ENCODE measurements at places on chromosomes 16 and 17.
A peak's percentile ranks its signal among the peaks of the same experiment; 100 is the strongest.

GRCh38 chr16:26791169-26791568, 275.6 kb upstream of the C16orf82 start:
- DNase-seq, result no peak

DNA sequence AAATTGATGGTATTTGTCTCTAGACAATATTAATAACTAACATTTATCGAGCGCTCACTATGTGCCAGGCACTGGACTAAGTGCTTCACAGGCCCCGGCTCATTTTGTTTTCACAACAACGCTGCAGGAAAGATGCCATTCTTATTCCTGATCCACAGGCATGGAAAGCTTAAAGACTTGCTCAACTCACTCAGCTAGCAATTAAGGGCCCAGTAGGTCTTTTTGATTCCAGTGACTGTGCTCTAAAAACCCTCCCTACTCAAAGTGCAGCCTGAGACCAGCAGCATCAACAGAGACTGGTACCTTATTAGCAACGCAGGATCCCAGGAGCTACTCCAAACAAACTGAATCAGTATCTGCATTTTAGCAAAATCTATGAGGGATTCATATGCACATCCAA, 35.3 kb downstream of the CUEDC1 start:
- no peak for DNase-seq

- DNase-seq, result peak; percentile 37
Observed at GRCh38 chr16:57519796-57520360, 16.5 kb downstream of the CCDC102A start.

- DNase-seq, result no peak
Observed at GRCh38 chr17:1552932-1553331, 9.7 kb downstream of the PITPNA start.

DNA sequence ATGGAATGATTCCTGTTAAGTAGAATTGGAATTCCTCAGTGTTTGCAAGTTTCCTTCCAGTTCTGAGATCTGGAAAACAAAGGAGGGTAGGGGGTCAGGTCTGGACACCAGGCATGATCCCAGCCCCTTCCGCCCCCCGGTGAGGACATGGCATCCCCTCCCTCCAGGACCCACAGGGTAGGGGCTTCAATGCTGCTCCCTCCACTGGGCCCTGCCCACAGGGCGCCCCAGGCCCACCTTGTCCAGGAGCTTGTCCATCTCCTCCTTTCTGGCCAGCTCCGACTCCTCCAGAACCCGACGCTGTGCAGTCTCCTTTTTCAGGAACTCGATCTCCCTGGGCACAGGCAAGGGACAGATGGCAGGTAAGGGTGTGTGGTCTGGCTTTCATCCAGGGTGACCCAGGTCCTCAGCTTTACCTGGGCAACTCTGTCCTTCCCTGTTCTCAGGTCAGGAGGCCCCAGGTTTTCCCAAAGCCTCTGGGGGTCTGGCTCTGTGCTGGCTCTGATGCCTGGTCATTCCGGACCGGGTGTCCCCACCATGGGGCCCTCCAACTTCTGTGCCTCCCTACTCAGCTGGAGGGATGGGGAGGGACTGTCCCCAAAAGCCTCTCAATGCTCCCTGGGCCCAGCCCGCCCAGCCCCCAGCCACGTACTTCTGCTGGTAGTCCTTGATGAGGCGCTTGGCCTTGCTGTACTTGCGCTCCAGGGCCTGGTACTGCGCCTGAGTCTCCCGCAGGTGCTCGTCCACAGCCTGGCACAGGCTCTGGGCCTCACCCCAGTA, 5.5 kb upstream of the SAMD14 start:
- DNase-seq, result no peak

DNA sequence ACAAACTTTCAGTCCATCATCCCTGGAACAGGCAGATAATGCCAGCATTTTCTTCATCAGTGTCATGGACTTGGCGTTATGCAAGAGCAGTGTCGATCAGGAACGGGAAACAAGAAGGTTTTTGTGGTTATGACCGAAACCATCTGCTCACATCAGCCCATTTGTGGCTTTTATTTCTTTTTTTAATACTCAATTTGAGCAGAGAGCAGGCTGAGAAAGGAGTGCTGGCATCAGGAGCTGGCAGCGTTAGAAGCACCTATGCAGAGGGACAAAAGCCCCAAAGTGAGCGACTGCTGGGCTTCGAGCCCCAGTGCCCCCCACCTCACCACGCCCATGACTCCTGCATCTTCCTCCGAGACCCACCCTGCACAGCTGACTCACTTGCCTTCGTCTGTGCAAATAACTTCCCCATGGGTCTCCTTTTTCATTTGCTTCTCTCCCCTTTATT, 16.2 kb upstream of the CD300E start:
- no peak for DNase-seq

GRCh38 chr16:89697616-89698331, 3.7 kb downstream of the SPATA2L start:
- no peak for DNase-seq

- DNase-seq, result no peak
Observed at GRCh38 chr17:49484588-49484987, 10.5 kb upstream of the NGFR start.

DNA sequence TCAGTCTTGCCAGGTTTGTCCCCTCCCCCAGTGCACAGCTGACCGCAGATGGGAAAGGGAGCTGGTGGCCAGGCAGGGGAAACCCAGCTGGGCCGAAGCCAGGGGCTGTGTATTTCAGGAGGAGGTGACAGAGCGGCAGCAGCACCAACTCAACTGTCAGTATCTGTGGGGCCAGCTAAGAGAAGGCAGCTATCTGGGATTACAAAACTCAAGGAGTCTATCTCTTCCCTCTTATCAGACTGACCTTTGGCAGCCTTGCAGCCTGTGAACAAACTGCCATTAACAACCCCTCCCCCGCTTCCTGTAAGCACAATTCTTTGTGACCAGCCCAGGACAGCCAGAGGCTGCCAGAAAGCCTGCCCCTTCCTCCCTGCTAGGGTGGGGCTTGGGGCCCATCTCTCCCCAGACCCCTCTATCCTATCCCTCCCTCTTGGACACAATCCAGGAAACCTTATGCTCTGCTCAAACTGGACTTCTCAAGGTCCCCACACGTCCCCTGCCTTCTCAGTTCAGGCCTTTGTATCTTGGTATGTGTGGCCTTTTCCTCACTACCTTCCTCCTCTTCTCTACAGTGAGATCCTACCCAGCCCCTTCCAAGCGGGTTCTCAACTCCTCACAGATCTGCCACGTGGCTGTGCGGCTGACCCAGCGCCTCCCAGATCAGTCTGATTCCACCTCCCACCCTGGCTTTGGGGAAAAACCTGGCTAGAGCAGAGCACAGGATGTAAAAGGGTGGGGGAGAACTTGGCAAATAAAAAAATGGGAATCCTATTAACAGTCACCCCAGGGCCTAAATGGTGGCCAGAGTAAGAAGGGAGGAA, 10.5 kb downstream of the ST3GAL2 start:
- no peak for DNase-seq

- no peak for DNase-seq
Observed at GRCh38 chr17:71511266-71511995, 609.4 kb upstream of the SOX9 start.

- DNase-seq, result no peak
Observed at GRCh38 chr16:86222965-86223551, 287.3 kb upstream of the FOXF1 start.

DNA sequence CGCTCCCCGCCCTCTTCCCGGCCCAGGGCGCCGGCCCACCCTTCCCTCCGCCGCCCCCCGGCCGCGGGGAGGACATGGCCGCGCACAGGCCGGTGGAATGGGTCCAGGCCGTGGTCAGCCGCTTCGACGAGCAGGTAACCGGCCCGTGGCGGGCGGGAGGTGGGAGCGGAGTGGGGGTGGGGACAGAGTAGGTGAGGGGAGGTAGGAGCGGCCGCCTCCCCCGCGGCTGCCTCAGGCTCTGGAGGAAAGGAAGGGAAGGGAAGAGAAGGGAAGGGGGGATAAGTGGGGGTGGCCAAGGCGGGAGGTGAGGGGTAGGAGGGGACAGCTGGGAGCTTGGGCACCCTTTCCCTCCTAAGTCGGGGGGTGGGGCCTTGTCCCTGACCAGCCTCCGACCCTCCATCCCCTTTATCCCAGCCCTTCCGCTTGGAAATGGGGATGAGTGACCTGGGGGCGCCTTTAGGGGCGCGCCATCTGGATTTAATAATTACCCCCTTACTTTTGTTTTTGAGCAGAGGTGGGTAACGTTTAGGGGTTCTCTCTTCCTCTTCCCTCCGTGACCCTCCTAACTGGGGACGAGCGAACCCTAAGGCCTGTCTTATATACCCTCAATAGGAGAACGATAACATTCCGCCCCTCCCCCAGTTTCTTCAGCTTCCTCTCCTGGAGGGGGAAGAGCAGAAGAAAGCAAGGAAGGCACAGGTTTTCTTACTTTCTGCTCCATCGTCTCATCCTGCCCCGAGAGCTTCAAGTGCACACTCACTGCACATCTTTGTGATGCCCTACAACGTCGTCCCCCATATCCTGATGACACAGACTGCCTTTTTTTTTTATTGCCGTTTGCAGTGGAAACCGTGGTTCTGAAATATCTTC, 694 bp downstream of the NF1 start:
- peak; percentile 59 for DNase-seq

DNA sequence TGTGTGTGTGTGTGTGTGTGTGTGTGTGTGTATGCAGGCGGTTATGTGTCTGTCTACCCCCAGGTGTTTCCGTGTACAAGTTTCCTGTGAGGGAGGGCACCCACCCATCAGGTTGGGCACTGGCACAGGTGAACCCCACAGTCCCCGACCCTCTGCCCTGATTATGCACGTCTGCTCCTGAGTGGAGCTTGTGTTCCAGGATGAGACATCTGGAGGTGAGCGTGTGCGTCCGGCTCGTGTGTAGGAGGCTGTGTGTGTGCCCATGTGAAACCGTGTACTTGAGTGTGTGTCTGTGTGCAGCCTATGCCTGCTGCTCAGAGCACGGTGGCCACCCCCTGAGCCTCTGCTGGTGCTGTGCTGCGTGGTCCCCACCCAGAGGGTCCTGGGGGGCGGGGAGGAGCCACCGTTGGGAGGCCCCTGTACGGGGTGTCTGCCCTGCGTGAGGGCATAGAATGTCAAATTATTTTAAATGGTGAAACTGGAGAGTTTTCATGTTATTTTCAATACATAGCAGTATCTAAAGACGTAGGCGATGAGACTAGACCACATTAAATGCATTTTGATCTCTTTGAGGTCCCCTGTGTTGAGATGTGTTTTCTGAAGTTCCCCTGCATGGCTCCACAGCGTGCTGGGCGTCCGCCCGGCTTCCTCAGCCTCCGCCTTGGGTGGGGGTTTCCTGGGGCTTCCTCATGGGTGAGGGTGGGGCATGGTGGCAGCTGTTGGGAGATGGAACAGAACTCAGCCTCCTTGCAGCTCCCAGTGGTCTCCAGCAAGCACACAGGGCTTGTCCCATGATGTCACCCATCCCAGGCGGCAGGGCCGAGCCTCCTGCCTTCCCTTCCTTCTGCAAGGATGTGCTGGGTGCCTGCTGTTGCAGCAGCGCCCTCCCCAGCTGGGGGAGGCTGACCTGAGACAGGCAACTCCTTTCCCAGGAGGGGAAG, 43.4 kb downstream of the KCNJ12 start:
- DNase-seq, result no peak

- no peak for DNase-seq
Observed at GRCh38 chr17:37438141-37438540, 31.5 kb downstream of the TADA2A start.

- peak; percentile 85 for DNase-seq
Observed at GRCh38 chr17:21379080-21379711, 3.0 kb downstream of the KCNJ12 start.

DNA sequence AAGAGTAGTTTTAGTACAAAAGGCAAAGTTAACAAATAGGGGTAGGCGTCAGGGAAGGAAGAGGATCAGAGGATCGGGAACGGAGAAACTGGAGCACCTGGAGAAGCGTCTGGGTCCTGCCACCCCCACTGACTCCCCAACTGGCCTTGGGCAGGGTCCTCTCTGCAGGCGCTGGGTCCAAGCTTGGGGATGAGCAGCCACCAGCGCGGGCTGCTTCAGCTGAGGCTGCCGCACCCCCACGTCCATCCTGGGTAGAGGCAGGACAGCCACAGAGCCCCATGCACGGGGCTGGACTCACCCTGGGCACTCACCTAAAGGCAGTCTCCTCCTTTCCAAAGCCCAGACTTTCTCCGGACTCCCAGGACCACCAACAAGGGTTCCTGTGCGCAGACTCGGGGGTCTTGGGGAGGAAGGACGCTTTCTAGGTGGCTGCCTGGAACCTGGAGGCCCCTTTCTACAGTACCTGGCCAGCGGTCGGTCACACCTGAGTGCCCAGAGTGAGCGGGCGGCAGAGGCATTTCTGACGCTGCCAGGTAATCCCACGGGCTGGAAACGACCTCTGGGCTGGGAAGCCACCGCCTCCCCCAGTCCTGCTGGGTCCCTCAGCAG, 1.1 kb downstream of the HS3ST6 start:
- DNase-seq, result no peak

DNA sequence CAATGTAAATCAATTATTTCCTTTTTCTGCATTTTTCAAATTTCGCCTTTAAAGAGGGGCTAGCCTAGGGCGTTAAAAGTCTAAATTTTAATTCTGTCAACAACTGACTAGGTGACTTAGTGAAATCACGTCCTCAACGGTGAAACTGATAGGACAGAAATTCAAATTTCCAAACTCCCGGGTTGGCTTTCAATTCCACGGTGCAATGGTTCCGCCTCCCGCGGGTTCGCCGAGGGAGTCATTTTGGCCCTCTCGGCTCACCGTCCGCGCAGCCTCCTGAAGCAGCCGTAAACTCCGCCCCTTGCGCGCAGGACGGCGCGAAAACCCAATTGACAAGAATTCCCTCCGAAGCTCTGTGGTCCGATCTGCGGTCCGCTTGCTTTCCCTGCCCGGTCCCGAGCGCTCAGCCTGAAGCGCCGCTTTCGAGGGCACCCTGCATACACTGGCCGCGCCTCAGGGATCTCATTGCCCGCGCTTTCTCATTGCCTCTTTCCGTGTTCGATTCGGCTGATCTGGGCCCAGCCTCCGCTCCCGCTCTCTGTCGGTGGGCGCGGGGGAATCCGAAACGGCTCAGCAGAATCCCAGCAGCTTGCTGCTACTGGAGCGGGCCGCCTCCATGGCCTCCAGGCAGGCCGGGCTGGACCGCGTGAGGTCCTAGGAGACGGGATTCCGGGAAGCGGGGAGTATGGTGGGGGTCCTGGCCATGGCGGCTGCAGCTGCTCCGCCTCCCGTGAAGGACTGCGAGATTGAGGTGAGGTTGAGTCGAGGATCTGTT, at the start of gene ATAD5:
ATAD5 (plus strand) TSS at position 304 of the 775 bp plus-strand sequence; CDS start at position 686, 382 bp downstream.
- peak; percentile 81 for DNase-seq

DNA sequence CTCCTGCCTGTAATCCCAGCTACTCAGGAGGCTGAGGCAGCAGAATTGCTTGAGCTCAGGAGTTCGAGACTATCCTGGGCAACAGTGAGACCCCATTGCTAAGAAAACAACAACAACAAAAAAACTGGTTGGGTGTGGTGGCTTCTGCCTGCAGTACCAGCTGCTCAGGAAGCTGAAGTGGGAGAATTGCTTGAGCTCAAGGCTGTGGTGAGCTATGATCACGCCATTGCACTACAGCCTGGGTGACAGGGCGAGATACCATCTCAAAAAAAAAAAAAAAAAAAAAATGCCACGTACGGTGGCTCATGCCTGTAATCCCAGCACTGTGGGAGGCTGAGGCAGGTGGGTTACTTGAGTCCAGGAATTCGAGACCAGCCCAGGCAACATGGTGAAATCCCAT, 34.1 kb downstream of the NME2 start:
- no peak for DNase-seq

DNA sequence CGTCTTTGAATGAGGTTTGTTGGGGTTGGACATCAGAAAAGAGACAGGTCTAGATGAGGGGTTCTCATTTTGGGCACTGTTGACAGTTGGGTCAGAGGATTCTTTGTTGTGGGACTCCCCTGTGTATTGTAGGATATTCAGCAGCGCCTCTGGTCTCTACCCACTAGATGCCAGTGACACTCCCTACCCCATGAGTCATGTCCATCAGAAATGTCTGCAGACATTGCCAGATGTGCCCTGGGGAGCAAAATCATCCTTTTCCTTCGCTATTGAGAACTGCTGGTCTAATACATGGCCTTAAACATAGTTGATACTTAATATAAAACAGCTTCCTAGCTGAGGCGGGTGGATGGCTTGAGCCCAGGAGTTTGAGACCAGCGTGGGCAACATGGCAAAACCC, 3.1 kb downstream of the ABAT start:
- no peak for DNase-seq

Measured in NCI-H1105 (cell line).